ENCODE measurements at places on chromosomes 12 and 14.

DNA sequence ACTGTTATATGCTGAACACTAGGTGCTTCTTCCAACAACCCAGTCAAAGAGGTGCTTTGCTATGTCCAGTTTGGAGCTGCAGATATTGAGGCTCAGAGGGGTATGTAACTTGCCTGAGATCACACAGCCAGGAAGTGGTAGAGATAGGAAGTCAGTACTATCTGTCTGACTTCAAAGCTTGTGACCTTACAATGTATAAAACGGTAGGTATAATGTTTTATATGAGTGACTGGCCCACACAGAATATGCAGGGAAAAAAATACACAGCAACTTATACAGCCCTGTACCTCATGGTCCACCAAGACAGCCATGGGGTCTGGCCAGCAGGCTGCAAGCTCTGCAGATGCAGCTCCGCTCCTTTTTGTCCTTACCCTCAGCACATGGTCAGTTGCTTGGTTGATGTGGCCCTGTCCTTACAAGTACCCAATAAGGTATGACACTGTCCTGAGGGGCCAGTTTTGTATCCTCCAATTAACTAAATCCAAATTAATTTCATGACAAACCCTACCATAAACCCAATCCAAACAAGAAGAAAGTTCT, 3.9 kb upstream of the KRT4 start:
- no peak for DNase-seq

GRCh38 chr14:89317051-89317691, 99.9 kb downstream of the FOXN3 start:
- DNase-seq: no peak

GRCh38 chr14:103867523-103867953, 20.2 kb upstream of the PPP1R13B start:
- no peak for DNase-seq

DNA sequence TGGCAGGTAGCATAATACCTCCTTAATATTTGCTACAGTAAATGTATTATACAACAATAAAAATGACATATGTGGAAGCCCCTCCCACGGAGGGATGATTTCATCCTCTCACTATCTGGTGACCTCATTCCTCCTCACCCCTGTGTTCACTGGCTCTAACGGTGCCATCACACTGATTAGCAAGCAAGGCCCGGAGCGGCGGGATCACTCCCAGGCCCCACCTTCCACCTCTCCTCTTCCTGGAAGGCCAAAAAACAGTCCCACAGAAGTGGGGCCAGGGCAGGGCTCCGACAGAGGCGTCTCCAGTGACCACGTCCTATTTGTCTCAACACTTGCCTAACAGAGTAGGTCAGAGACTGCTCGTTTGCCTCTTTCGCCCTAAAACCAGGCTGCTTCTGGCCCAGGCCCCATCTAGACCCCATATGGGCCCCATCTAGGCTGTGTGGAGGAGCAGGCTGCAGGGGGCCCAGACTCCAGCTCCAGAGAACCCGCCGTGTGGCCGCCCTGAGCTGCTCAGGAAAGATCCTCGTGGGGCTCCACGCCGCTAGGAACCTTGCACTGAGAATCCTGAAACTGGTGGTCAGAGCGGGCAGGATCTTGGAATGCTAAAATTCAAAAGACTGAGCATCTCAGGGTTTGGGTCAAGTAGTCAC, 3.7 kb downstream of the SELPLG start:
- no peak for DNase-seq

DNA sequence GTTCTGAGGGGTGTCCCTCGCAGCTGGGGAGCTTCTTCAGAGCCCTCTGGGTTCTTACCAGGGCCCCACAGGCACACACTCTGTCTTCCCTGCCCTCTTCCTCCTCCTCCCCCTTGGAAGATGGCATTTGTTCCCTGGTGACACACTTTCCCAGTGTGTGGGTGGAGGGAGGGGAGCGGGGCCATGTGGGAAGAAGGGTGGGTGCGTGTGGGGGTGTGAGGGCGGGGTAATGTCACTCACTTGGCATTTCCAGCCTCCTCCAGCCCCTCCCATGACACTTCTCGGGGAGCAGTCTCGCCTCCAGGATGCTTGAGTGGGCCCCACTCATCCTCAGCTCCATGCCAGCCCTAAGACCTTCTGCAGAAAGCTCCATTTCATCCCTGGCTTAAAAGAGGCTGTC, 61.3 kb downstream of the ADCK1 start:
- DNase-seq: no peak

- DNase-seq: no peak
Measured at GRCh38 chr12:49784756-49785409, 43.3 kb downstream of the NCKAP5L start.

DNA sequence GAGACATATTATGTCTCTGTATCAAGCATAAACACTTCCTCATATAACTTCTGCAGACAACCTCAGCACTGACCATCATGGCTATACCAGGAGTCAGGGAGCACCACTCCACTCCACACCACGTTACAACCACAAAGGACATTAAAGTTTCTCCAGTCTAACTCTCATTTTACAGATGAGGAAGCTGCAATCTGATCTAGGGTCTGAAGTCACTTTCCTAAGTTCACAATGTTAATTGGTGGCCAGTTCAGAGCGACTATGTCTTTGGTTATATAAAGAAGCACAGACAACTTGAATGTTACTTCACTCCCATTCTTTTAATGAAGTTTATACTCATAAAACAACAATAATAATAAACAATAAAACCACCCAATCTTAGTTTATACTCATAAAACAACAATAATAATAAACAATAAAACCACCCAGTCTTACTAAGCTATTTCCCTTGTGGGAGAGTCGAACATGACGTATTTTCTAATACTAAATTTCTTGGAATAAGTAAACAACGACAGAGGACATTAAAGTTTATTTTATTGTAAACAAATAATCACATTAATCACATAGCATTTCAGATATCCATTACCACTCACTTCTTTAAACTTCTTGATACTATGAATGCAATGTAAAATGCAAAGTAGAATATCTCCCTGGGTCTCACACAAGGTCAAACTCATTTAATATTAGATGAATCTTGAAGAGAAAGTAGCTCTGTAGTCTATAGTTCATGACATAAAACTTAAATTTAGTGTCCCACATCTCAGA, 72.4 kb upstream of the SSTR1 start:
- no peak for DNase-seq

DNA sequence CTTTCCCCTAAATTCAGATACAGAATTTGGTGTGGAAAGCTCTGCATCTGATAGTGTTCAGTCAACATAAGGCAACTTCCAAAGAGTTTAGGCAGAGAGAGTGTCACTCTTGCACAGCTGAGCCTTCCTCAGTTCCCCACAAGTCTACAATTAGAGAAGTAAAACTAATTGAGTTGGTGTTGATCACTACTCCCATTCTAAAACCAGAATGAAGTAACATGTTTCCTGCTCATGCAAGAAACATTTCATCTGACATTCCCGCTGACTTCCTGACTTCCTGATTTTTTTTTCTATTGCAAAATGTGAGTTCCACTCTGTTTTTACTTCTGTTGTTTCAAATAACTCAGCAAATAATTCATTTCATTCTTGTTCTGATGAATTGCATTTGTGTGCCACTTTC, 271.0 kb downstream of the ALG10B start:
- DNase-seq: no peak

Measured in NCI-H1048 (cell line).